Inflammatory macrophage (primary cell): ENCODE measurements at places on chromosomes 2 and 18.
A peak's percentile ranks its signal among the peaks of the same experiment; 100 is the strongest.

- no peak for DNase-seq
These were observed 1.6 kb upstream of the SFTPB start for GRCh38 chr2:85669549-85669948.

DNA sequence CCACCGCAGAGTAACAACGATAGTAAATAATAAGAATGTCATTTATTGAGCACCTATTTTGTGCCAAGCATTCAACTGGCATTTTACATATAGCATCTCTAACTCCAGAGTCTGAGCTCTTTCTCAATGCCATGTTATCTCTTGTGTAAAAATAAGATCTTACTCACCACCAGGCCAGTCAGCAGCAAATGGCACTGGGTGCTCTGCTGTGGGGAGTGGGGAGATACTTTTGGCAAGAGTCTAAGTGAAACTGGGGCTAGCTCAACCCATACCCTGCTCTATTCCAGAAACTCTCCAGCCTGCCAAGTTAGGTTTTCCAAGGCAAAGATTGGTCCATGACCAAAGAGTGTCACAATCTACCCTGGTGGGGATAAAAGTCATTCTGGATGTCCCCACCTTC is 5.0 kb upstream of the SLC4A3 start:
- DNase-seq, result no peak

DNA sequence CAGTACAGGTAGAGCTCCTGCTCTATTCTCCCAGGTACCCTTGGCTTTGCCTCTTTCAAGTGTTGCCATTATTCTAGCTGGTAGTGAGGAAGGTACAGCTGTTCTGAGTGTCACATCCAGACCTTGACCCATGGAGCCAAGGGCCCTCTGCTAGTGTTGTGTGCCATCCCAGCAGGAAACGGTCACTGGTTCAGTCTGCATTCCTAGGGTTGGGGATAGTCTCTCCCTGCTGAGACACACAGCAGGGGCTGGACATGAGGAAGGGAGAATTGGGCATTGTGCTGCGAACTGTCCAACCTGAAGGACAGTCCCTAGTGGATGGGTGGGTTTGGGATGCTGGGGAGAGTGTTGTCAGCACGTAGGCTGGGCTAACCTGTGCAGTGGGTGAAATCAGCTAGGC is 59.1 kb downstream of the FARP2 start:
- DNase-seq, result no peak

- DNase-seq, result no peak
These were observed 89.9 kb downstream of the GLI2 start for GRCh38 chr2:120825370-120826259.

GRCh38 chr2:144085016-144085415 is 434.9 kb downstream of the ZEB2 start:
- DNase-seq, result no peak

- no peak for DNase-seq
These were observed 133.5 kb downstream of the CDH20 start for GRCh38 chr18:61466736-61467135.

- no peak for DNase-seq
These were observed 54.3 kb downstream of the KCNF1 start for GRCh38 chr2:10966056-10966455.

- no peak for DNase-seq
These were observed 14.2 kb upstream of the CLASP1 start for GRCh38 chr2:121663434-121663833.

DNA sequence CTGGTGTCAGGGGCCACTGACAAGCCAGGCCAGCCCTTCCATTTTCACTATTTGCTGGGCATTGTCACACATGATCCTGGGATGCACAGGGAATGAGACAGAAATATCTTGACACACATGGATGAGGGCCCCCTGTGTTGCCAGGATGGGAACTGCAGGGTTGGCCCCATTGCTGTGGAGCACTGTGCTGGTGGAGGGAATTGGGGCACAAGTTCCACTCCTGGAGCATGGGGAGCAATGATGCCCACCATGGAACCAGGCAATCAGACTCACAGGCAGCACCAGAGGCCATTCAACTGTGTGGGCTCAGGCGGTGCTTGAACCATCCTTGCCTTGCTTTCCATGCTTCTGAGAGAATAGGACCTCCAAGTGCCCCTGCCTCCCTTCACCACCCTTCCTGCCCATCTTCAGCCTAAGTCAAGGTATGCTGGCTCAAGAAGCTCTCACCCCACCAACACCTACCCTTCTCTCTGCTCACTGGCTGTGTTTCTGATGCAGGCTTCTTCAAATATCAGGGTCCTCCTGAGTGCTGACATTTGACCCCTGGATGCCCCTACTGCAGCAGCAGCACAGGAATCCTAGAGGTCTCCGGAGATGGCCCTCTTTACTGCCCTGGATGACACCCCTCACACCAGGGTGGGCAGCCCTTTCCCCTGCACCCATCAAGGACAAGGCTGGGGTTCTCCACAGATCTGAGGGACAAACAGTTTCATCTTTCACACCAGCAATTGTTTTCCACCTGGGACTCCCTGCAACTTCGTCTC is 11.0 kb downstream of the ADRA2B start:
- DNase-seq, result no peak

DNA sequence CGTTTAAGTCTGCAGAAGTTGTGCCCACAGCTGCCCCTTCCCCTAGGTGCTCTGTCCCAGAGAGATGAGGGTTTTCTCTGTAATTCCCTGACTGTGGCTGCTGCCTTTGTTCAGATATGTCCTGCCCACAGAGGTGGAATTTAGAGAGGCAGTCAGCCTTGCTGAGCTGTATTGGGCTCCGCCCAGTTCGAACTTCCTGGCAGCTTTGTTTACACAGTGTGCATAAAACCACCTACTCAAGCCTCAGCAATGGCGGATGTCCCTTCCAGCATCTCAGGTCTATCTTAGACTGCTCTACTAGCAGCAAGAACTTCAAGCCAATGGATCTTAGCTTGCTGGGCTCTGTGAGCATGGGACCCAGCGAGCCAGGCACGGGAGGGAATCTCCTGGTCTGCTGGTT is 48.1 kb downstream of the LHCGR start:
- DNase-seq, result no peak

GRCh38 chr2:198654646-198655045 is 803.1 kb downstream of the SATB2 start:
- DNase-seq, result no peak

- DNase-seq, result no peak
These were observed 12.8 kb downstream of the METTL8 start for GRCh38 chr2:171420728-171421563.

DNA sequence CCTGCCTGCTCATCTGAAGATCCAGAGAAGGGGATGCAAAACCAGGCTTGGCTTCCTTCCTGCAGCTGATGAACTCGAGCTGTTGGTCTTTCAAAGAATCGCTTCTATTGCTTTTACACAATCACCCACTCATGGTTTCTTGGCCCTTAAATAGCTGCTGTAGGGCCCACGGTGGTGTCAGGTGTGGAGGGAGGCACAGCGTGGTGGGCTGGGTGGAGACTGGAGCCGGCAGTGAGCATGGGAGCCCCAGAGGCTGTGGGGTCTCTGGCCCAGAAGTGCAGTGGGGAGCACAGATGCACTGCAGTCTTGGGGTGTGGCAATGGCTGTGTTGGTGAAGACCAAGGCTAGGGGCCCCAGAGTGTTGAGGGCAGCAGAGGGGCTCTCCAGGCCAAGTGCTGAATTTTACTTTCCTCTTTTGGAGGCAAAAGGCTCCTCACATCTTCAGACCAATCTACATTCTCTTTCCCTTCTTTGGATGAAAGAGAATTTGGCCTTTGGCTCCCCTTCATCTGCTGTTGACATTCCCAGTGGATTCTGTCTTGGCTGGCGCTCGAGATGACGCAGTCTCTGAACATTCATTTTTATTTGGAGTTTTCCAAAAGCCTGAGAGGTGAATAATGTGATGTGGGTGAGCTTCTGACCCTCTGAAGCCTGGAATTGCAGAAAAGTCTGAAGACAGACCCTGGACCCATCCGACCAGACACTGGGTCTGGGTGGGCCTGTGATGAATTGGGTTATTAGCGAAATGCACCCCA is 70.1 kb upstream of the ASB18 start:
- no peak for DNase-seq

DNA sequence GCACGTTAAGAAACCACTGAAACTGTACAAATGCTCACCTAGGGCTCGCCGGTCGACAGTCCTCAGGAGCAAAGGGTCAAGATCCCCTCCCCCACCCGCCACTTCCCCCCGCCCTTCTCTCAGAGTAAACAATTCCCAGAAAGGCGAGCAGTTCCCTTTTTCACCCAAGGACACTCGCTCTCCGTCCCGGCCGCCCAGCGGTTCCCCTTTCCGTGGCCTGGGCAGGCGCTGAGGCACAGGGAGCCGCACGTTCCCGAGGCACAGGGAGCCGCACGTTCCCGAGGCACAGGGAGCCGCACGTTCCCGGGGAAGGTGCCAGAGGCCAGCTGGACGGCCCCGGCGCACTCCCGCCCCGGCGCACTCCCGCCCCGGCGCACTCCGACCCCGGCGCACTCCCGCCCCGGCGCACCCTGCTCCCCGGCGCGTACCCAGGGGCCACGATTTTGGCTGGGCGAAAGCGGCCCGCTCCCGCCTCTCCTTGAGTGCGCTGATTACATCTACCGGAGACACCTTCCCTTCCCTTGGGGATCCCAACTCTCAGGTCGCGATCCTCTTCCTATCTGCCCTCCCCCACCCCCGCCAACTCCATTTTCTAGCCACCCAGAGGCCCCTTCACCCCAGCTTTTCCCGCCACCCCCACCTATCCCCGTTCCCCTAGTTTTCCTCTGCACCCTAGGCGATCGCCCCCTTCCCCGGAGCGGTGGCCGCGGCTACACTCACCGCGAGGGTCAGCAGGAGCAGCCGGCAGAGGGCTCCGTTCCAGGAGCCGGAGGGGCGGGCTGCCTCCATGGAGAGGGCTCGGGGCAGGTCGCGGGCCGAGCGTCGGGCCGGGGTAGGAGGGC is 817 bp downstream of the DSC2 start:
- peak; percentile 91 for DNase-seq

GRCh38 chr18:21051620-21052019 is 60.0 kb downstream of the ROCK1 start:
- no peak for DNase-seq

GRCh38 chr2:67272195-67272594 is 124.9 kb upstream of the ETAA1 start:
- no peak for DNase-seq

- no peak for DNase-seq
These were observed 48.9 kb upstream of the ITGAV start for GRCh38 chr2:186540941-186541340.

GRCh38 chr2:9174771-9175437 is 31.7 kb upstream of the ASAP2 start:
- DNase-seq, result peak; percentile 88

GRCh38 chr2:45700407-45701013 is 49.0 kb downstream of the PRKCE start:
- peak; percentile 29 for DNase-seq

- DNase-seq, result no peak
These were observed 113.8 kb downstream of the KYNU start for GRCh38 chr2:142991295-142991694.

DNA sequence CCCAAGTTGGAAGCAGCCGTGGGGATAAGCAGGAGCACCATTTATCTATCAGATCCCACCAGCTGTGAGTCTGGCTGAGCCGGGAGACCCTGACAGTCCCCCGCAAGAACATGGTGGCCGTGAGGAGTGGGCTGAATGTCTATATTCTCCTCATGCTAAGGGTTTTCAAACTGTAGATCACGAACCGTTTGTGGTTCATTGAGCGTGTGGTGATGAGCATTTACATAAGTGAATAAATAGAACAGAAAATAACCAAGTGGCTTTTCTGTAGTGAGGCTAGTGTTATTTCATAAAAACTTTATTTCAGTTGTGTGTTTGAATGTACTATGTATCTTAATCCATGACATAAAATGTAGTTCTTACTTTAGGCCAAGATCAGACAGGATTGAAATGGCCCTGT is 190.2 kb upstream of the APCDD1 start:
- DNase-seq, result no peak

DNA sequence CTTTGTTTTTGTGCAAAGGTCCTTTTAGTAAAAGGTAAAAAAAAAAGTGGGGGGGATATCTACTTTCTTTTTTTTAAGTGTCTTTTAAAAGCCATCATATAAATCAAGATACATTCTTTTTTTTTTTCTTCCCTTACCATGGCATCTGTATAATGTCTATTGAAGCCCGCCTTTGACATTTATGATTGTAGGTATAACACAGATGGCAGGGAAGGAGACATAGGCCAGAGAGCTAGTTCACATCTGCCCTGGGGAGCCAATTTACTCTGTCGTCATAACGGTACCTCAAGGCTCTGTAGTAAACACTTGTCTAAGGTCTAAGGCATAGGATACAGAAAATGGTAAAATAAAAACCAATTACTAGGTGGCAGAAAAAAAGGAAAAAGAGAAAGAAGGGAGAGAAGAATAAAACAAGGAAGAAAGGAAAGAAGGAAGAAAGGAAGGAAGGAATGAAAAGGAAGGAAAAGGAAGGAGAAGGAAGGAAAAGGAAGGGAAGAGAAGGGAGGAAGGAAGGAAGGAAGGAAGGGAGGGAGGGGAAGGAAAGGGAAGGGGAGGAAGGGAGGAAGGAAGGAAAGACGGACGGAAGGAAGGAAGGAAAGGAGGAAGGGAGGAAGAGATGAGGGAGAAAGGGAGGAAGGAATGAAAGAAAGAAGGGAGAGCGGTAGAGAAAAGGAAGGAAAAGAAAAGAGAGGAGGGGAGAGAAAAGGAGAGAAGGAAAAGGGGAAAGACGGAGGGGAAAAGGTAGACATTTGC is 343.5 kb downstream of the RBM43 start:
- DNase-seq, result no peak

- no peak for DNase-seq
These were observed 746.0 kb upstream of the TMEFF2 start for GRCh38 chr2:192940767-192941166.

- DNase-seq, result no peak
These were observed 149.9 kb upstream of the TTC39C start for GRCh38 chr18:23864624-23865023.
